Stimulated activated naive CD4-positive, alpha-beta T cell treated with Interleukin-2 at 50 U/mL for 16 hours (primary cell): ENCODE measurements at places on chromosomes 12 and 14.

DNA sequence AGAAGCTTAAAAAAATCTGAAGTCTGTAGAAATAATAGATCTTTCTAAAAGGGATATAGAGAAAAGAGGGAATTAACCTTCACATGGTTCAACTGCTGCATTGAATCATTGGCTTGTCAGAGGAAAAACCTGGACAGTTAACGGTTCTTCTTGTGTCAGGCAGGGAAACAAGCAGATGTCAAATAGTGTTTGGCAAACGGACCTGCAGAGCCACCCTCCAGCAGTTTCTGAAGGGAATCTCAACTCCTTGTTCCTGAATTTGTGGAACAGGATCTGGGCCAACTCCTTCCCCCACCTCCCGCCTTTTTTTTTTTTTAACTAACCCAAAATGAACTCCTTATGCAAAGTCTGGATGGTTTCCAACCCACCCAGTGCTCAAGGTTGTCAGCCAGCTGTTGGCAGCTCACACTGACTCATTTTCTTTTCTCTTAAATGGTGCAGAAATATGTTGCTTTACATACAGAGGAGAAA, 187.3 kb downstream of the CAND1 start:
- no peak for DNase-seq

- DNase-seq = no peak
Observed at GRCh38 chr12:91902860-91903683, 242.6 kb downstream of the BTG1 start.

- DNase-seq = no peak
Observed at GRCh38 chr12:80460972-80461371, 16.9 kb downstream of the PTPRQ start.

DNA sequence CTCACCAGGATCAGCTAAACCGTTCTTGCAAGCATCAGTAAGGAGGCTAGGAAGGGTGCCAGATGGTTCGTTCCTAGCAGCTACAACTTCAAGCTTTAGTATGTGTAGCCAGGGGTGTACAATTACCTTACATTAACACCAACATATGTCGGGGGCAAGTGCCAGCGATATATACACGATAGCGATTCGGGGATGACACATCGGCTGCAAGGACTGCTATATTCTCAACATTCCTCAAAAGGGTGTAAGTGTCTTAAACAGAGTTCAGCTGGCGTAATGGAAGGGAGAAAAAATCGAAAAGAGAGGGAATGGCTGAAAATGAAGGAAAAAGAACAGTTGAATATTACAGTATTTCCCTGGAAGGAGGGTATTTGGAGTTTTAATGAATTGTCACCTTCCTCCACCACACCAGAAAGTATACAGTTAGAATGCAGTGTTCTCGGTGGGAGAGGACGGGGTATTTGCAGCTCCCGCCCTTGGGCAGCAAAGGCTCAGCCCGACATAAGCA, 545 bp downstream of the LIMA1 start:
- no peak for DNase-seq

- DNase-seq = no peak
Observed at GRCh38 chr12:6824901-6825381, 3.3 kb upstream of the P3H3 start.

GRCh38 chr14:50736932-50737419, 68.9 kb upstream of the SAV1 start:
- peak; percentile 44 for DNase-seq

DNA sequence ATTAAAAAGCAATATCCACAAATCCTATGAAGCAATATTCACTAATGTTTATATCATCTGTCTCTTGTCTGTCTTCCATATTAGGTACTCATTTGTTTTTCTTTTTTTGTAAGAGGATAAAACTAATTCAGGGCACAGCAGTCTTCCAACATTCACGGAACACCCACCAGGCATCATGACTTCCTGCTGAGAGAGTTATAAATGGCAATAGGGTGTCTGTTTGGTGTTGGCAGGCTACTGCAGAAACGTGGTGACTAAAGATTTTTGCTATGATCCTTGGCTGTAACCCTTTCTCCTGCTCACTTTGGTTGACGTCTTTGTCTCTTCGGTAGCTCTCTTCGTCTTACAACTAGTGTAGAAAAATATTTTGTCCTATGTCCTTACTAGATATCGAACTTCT, 860.6 kb upstream of the MGAT4C start:
- DNase-seq = no peak

- no peak for DNase-seq
Observed at GRCh38 chr14:53473480-53473879, 320.4 kb upstream of the DDHD1 start.

GRCh38 chr12:25319233-25319984, 68.7 kb upstream of the KRAS start:
- DNase-seq = no peak

DNA sequence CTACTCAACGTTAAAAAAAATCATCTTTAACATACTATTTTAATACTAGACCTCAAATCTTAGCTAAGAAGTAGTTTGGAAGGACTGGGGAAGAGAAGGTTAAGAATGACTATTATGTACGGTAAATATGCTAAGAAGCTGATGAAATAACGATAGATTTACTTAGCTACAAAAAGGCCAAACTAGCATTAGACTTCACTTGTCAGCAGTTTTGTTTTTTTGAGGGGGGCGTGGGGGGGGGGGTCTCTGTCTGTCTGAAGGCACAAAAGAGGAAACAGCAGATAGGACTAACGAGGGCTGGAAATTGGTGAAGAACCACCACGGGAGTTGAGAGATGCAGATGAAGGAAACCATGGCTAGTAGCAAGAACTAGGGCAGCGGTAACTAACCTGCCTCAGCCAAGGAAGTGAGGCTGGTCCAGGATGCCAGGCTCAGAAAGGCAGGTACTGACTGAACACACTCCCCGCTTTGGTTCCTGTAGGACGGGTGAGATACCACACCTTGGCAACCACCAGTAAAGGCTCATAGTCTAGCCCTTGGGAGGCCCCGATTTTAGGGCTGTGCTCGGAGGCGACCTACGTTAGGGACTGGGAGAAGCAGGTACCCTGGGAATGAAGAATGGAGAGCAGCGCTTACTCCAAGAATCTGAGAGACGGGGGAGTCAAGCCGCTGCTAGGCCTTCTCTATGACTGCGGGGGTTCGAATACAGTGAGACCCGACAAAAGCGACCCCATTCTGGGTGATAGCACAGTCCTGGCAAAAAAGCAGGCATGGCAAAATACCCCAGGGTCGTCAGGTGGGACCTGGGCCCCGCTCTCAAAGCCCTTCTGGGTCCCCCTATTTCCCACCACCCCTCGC, 675 bp downstream of the NEDD8 start:
- no peak for DNase-seq

- DNase-seq = no peak
Observed at GRCh38 chr14:85122690-85123089, 407.3 kb upstream of the FLRT2 start.

DNA sequence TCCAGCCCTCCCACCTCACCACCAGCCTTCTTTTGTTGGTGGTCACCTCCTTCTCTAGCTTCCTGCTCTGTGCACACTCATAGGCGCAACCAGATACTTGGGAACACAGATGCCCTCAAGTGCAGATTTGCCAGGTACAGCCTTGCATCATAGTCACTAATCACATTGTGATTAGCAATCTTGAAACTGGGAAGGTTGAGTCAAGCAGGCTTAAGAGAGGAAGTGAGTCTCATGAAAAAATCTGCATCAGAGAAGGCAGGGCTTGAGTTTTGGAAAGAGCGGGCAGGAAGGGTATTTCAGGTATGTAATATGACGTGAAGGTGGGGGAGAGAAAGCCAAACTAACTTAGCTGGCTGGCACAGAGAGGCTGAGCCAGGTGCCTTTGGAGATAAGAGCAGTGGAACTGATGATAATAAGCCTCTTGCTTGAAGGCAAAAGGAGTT, 2.7 kb upstream of the RABGGTA start:
- DNase-seq = peak; percentile 55

- no peak for DNase-seq
Observed at GRCh38 chr12:76848132-76848531, 30.7 kb downstream of the CSRP2 start.

GRCh38 chr12:127284870-127285431, 982.0 kb upstream of the TMEM132C start:
- DNase-seq = no peak
